ENCODE measurements at places on chromosomes 6 and 20. TPM values are rescaled to one million over a fixed set of nuclear protein-coding genes. Genes with fewer than 3 reads are reported as not detected.

SCUBE3 gene
- total RNA-seq, result 8.5 TPM

DNA sequence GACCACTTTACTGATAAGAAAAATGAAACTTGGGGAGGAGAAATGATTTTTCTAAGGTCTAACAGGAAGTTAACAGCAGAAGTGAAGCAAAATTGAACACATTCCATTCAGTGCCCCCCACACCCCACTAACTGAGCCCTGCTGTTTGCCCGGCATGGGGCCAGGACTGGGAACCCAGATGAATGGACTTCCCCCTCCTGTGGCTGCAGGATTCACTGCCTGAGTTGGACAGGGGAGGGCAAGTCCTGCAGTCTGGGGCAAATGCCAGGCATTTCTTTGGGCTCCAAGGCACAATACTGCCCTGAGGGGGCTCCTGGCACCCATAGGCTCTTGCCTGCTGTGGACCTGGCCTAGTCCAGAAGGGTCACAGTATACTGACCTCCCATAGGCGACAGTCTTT lies 28.3 kb downstream of the FYN start:
- H3K36me3 ChIP-seq, result no peaks in the 10 kb centered on the region
- DNase-seq, result no peak
- no peaks in the 10 kb centered on the region for H3K27me3 ChIP-seq
- H3K27ac ChIP-seq, result no peak overlapping the region
- peaks cover 46% of the 10 kb centered on the region for H3K4me1 ChIP-seq

GRCh38 chr6:148790817-148791216 lies 44.0 kb downstream of the UST start:
- no peaks in the 10 kb centered on the region for H3K27me3 ChIP-seq
- H3K4me3 ChIP-seq, result no peak overlapping the region
- H3K4me1 ChIP-seq, result no peaks in the 10 kb centered on the region
- no peak overlapping the region for H3K27ac ChIP-seq

DNA sequence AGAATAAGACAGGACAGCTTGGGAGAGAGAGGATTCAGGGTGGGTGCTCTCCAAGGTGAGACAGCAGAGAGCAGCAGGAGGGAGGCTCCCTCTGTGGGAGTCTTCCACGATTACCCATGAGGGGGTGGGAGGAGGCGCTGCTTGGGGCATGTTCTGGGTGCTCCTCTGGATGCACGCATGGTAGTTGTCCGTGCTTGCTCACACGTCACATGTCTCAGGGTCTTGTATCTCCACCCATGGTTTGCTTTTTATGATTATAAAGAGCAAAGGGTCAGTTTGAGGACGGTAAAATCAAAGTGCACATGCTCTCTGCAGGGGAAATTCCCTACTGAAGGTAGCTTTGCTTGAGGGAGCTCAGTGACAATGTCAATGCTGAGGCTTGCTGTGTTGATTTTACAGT lies 338.4 kb downstream of the THBS2 start:
- H3K27ac ChIP-seq, result no peak overlapping the region
- no peaks in the 10 kb centered on the region for H3K27me3 ChIP-seq
- no peaks in the 10 kb centered on the region for H3K4me1 ChIP-seq
- no peak for DNase-seq

GRCh38 chr6:24149836-24150235 lies 23.8 kb downstream of the NRSN1 start:
- H3K36me3 ChIP-seq, result no peaks in the 10 kb centered on the region
- no peak overlapping the region for H3K27ac ChIP-seq
- H3K4me3 ChIP-seq, result no peak overlapping the region
- no peaks in the 10 kb centered on the region for H3K27me3 ChIP-seq
- no peaks in the 10 kb centered on the region for H3K4me1 ChIP-seq
- DNase-seq, result no peak

Data from astrocyte (in vitro differentiated cells and primary cell).